NCI-H460 (cell line): ENCODE measurements at places on chromosomes 16 and 17. TPM values are rescaled to one million over a fixed set of nuclear protein-coding genes. Genes with fewer than 3 reads are reported as not detected.

GRCh38 chr17:28406473-28406814 is 432 bp upstream of the SLC46A1 start:
- DNase-seq: no peak

DNA sequence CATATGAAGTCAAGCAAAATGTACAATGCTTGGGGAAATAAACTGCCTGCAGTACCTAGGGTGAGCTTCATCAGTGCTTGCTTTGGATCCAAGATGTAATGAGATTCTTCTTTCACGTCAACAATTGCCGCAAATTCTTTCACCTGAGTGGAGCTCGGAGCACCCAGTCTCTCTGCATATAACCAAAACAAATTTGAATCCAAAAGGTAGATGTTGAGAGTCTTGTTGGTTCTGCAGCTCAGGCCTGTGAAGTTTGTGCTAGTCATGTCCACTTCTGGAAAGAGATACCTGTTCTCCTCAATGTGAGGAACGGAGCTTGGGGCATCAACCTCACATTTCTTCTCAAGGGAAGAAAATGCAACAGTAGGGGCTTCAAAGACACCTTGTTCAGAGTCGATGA is 23.0 kb downstream of the SNN start:
- no peak for DNase-seq

GRCh38 chr16:1564325-1564724 is 30.9 kb downstream of the TMEM204 start:
- DNase-seq: no peak

DNA sequence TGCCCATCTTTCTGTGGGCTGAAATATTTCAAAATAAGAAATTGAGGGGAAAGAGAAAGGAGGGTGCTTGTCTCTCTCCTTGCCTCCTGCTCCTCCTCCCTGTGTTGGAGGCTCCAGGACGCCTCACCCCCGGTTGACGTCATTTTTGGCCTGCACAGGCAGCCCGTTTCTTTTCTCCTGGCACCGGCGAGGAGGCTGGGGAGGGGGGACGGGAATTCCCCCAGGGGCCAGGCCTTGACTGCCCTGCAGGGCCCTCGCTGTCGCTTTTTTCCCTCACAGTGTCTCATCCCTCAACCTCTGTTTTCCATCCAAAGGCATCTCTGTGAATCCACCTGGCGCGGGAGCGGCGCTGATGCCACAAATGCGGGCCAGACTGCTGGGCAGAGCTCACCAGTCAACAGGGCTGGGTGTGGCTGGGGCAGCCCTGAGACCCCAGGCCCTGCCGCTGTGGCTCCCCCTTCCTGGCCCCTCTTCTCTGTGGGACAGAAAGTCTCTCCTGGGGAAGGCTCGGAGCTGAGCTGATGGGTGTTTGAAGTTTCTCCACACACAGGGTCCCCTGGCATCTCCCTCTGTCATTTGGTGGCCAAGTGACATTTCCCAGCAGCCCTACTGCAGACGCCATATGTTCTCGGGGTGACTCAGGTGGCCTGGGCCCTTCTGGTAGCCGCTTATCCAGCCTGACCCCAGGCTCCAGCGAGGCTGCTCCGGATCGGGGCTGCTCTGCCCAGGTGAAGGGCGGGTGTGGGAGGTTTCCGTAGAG is 16.0 kb downstream of the CENPX start:
- no peak for DNase-seq

- DNase-seq: no peak
Measured at GRCh38 chr17:53894591-53894990, 71.9 kb downstream of the KIF2B start.

SMPD3 gene
- total RNA-seq: 0.07 and 0.14 TPM in 2 replicates

- DNase-seq: no peak
Measured at GRCh38 chr17:77527409-77527808, 386.6 kb downstream of the SEC14L1 start.

DNA sequence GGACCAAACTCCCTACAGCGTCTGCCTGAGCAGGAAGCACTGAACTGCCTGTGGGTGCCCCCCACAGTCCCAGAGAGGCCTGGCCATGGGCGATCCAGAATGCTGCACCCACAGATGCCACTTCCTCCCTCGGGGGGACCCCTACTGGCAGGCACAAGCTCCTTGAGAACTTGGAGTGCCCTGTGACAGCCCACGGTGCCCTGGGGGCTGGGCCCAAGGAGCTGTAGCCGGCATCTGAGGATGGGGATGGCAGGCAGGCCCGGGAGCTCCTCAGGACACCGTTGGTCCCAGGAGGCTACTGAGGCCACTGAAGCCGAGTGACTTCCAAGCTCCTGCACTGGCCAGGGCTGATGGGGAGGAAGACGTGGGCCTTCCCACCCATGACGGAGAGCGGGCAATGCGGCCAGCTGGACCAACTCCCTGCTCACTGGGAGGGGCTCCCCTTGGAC is 15.1 kb upstream of the RASD1 start:
- no peak for DNase-seq

DNA sequence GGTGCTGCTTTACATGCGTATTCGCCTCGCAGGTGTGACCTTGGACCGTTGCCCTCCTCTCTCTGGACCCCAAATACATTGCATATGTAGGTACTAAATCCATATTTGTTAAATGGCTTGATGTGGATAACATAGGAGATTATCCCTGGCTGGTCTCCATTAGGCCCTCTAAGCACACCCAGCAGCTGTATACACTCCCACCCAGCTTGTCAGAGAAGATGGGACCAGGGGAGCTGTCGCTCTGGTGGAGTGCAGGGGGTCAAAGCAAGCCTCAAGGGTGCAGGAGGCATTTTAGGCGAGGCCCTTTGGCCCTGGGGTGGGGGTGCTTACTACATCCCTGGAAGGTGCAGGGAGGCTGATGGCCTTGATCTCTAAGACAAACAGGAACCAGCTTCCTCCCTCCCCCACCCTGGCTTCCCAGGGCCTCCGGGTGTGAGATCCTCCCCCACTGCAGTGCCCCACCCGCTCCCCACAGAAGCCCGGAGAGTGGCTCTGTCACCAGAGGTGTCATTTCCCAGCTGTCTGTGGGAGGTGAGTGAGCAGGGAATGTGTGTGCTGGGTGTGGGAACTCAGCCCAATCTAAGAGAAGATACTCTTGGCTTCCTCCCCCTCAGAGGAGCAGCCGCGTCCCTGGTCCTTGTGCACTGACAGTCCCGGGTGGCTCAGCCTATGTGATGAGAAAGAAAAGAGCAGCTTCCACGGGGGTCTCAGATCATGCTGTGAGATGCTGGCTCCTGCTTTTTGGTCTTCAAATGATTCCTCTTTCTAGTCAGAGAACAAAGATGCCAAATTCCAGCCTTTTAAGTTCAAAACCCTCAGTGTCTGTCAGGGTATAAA is 1.4 kb upstream of the VAMP2 start:
- DNase-seq: no peak

DNA sequence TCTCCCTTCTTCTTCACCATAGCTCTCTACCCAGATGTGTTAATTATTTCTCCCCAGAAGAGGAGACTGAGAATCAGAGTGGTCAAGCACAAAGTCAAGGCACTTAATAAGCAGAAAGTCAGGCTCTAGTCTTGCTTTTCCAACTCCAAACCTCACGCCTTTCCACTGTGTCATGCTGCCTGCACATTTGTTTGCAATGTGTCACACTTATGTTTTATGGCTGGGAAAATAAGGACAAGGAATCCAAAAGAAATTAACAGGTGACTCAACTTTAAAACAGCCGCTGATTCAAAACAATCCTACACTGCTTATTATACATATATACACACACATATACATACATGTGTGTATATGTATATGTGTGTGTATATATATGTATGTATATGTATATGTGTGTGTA is 255.7 kb upstream of the DYNLRB2 start:
- DNase-seq: peak; percentile 8

IRX5 gene
- 1.5 and 2.2 TPM in 2 replicates for total RNA-seq

MYL4 gene
- not detected in 2 replicates for total RNA-seq

NPIPB6 gene
- 0.10 and 0.58 TPM in 2 replicates for total RNA-seq

GRCh38 chr16:85650844-85651628 is 37.7 kb downstream of the GINS2 start:
- no peak for DNase-seq

DNA sequence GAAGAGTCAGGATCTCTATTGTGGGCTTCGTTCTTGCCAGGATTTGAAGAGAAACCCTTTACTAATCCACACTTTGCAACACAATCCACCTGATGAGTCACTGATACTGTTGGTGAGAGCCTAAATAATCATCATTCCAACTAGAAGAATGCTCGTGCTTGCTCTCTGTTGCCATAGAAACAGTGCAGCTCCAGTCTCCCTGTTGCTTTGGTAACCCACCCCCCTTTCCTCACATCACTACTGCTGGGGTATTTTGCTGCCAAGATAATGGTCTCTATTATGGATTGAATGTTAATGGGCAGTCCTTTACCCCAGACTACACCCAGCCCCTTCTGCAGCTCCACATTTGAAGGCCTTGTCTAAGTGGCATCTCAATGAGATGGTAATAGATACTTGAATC is 190.4 kb downstream of the ABCC12 start:
- no peak for DNase-seq

- no peak for DNase-seq
Measured at GRCh38 chr16:89431158-89431584, 59.2 kb downstream of the ANKRD11 start.

DNA sequence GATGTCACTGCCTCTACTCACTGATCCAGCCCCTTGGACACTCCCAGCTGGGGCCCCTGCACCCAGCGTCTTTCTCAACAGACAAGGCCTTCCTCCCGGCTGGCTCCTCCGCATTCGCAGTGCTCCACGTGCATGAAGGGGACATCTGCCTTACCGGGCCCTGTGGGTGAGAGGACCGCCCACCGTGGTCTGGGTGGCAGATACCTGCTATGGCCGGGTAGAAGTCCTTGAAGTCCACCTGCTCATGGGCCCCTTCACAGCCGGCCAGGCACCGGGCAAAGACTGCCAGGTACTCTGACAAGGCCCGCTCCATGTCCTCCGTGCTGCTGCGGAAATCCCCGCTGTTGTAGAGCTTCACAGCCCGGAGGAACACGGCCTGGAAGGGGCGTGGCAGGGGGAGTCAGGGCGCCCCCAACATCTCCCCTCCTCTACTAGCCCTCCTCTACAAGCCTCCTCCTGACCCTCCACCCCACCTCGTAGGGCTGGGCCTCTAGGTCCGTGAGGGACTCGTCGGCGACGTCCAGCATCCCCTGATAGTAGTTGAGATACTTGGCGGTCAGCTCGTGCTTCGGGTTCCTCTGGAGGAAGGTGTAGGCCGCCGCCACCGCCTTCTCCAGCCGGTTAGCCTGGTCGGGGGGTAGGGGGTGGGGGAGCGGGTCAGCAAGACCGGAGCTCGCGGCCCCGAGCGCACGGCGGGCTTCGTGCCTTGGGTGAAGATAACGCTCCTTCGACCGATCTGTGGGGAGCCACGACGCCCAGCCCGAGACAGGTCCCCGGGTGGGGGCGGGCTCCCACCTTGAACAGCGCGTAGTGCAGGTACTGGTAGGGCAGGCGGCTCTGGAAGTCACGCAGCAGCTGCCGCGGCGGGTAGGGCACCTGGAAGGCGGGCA is 845 bp downstream of the P3H4 start:
- no peak for DNase-seq

GRCh38 chr16:55477736-55478135 is 1.3 kb upstream of the MMP2 start:
- DNase-seq: no peak

- no peak for DNase-seq
Measured at GRCh38 chr16:46884513-46885293, 541 bp downstream of the GPT2 start.

- DNase-seq: no peak
Measured at GRCh38 chr16:57058291-57058861, 34.0 kb upstream of the CPNE2 start.

DNA sequence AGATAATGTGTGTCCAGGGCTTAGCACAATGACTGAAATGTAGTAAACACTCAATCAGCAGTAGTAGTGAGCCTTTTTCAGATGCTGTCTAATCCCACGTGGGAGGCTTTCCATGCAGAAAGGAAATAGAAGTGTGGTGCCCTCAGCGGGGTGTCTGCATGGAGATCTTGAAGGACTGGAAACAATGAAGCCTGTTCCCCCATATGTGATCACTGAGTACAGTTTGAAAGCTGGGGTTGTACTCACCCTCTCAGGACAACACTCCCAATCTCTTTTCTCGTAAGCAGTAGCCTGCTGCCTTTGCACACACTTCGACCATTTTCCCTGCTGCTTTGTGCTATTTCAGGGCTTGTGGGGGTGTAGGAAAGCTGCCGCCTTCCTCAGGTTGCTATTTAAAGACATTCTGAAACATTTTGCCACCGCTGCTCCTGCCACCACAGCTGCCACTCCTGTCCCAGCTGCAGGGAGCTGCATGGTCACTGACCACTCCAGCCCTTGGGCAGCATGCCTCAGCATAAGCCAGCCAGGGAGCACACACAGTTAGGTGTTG is 40.6 kb upstream of the HAS3 start:
- no peak for DNase-seq

BICDL2 gene
- not detected in 2 replicates for total RNA-seq

- DNase-seq: no peak
Measured at GRCh38 chr16:51271156-51271701, 120.2 kb upstream of the SALL1 start.

GRCh38 chr17:43528988-43529814 is 16.9 kb downstream of the ETV4 start:
- no peak for DNase-seq

DNA sequence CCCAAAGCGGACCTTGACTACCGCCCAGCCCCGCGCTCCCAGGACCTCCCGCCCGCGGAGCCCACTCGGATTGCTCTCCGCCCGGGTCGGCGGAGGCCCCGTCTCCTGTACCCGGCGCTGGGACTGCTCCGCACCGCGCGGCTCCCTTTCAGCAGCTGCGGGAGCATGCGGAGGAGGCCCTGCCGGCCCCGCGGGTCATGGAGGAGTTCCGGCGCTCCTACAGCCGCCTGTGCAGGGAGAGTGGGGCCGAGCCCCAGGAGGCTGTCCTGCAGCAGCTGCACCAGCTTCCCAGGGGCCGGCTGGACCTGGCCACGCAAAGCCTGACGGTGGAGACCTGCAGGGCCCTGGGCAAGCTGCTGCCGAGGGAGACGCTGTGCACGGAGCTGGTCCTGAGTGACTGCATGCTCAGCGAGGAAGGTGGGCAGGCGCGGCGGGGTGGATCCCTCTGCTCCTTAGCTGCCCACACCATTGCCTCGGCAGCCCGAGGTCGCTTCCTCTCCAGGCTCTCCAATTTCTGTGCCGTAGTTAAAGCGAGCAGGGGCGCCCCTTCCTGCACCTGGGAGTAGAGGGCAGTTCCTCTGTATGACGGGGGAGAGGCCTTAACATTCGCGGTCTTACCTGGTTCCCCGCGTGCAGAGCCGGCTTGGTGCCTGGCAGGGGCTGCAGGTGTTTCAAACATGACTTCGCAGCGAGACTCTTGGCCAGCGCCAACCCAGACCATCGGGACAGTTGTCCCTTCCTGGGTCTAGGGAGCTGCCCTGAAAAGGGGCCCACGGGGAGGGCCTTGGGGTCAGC is 539 bp downstream of the LRRC45 start:
- DNase-seq: no peak

- no peak for DNase-seq
Measured at GRCh38 chr16:818132-818531, 17.6 kb upstream of the GNG13 start.
